CD4-positive, alpha-beta memory T cell (primary cell): ENCODE measurements at places on chromosomes 13 and 19.

DNA sequence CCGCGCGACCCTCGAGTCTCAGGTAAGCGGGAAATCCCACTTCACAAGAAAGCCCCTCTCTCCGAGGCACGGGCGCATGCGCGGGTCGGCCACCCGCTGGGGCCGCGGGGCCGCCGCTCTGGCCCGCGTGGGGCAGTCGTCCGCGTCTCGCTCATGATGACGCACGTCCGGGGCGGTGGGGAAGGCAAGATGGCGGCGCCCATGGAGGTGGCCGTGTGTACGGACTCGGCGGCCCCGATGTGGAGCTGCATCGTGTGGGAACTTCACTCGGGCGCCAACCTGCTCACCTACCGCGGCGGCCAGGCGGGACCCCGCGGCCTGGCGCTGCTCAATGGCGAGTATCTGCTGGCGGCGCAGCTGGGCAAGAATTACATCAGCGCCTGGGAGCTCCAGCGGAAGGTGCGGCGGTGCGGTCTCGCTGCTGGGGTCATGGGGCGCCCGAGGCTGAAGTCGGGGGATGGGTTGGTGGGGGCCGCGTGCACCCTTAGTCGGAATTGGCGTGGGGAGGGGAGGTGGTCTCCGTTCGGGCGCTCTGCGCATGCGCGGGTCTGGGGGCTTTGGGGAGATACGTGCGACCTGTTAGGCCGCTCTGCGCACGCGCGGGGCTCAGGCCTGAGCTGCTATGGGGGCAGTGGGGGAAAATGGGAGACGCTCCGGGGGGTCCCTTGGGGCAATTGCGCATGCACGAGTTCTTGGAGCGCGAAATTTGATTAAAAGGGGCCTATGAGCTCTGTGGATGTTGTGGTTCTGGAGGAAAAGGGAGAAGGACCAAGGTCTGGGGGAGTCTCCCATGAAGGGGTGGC lies at the start of gene WDR18:
Gene WDR18 (plus strand): TSS at position 181 of the 803 bp plus-strand sequence. CDS start 9 bp downstream, at position 190.
- DNase-seq, result peak; percentile 80

DNA sequence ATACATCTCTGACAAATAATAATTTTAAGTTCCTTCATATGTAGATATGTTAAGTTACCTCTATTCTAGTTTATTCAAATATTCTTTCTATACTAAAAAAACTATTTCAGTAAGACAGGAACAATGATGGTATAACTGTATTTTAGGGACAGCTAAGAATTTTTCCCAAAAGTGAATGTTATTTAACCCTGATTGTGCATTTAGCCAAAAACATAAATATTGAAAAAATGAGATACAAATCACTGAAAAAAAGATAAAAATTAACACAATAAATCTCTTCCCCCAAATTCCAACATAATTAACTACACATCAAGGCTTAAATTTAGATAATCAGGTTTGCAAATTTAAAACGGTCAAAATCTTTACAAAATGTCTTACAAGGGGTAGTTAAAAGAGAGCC lies 58.1 kb downstream of the KCNRG start:
- no peak for DNase-seq

GRCh38 chr13:59495936-59496512 lies 667.7 kb downstream of the DIAPH3 start:
- DNase-seq, result no peak

- no peak for DNase-seq
Measured at GRCh38 chr19:39479916-39480315, 722 bp upstream of the TIMM50 start.

DNA sequence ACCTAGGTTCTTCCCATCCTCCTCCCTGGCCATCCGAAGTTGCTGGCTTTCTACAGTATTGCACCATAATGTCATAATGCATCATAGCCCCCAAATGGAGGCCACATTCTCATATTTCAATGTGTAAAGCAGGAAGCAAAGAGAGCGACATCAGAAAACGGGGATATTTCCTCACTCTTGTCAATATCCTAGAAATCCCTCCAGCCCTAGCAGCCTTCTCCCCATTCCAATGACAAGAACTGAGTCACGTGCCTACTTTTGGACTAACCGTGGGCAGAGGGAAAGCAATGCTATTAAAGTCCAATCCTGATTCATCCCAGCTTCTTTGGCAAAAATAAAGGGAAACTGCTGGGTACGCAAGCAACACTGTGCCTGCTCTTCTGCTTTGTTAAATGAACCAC lies 4.3 kb upstream of the RAP2A start:
- DNase-seq, result no peak

DNA sequence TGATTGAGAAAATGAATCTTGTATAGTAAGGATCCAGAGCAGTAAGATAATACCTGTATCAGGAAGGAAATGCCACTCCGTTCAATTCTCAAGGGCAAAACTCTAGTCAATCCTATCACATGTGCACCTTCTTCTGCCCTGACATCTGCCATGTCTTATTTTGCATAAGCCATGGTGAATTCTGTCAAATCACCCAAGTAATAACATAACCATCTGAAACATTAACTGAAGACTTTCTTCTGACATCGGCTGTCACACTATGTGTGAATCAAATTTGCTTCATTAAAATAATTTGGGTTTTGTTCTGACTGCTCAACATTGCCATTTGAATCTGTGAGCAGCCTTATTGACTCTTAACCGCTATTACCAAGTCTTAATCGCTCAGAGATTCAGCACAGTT lies 91.2 kb downstream of the PCDH9 start:
- no peak for DNase-seq

GRCh38 chr19:42271045-42271419 lies 2.0 kb downstream of the CIC start:
- no peak for DNase-seq

GRCh38 chr13:89869312-89869711 lies 1478.2 kb upstream of the MIR17HG start:
- DNase-seq, result no peak

DNA sequence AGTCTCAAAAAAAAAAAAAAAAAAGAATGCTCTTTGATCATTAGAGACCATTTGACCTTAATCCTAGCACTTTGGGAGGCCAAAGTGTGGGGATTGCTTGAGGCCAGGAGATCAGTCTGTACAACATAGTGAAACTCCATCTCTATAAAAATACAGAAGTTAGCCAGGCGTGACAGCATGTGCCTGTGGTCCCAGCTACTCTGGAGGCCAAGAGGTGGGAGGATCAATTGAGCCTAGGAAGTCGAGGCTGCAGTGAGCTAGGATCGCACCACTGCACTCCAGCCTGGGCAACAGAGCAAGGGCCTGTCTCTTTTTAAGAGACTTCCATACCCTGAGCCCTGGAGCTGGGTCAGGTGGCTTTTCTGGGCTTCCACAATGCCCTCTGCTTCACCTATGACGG lies 11.5 kb upstream of the COLGALT1 start:
- no peak for DNase-seq
